ENCODE measurements at places on chromosomes 6 and 20. TPM values are rescaled to one million over a fixed set of nuclear protein-coding genes. Genes with fewer than 3 reads are reported as not detected.

The TMEM244 gene
- total RNA-seq: not detected

The C6orf52 gene
- total RNA-seq: not detected

The FILIP1 gene
- total RNA-seq: 19.3 TPM

The PGC gene
- total RNA-seq: 0.52 TPM

The SSTR4 gene
- total RNA-seq: not detected
